NCI-H748 treated with DMSO at 0.1 percent for 48 hours (cell line): ENCODE measurements at places on chromosomes 1 and 21.
A peak's percentile ranks its signal among the peaks of the same experiment; 100 is the strongest.

- no peak for DNase-seq
Measured at GRCh38 chr1:80533775-80534334, 1266.9 kb upstream of the ADGRL2 start.

DNA sequence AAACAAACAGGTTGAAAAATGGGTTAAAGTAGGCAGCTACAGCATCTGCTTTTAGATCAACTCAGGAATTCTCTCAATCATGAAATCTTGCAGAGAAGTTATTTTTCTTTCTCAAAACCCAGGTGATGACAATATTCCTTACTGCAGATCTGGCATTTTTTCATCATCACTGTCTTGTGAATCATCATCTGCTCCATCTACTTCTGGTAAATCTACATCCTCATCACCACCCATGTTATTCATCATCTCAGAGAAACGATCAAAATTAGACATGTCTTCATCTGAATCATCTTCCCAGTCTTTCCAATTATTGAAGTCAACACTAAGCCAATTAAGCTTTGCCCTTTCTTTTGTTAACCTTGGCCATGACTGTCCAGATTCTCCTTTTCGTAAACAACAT is 21.8 kb downstream of the GBP2 start:
- DNase-seq, result no peak

DNA sequence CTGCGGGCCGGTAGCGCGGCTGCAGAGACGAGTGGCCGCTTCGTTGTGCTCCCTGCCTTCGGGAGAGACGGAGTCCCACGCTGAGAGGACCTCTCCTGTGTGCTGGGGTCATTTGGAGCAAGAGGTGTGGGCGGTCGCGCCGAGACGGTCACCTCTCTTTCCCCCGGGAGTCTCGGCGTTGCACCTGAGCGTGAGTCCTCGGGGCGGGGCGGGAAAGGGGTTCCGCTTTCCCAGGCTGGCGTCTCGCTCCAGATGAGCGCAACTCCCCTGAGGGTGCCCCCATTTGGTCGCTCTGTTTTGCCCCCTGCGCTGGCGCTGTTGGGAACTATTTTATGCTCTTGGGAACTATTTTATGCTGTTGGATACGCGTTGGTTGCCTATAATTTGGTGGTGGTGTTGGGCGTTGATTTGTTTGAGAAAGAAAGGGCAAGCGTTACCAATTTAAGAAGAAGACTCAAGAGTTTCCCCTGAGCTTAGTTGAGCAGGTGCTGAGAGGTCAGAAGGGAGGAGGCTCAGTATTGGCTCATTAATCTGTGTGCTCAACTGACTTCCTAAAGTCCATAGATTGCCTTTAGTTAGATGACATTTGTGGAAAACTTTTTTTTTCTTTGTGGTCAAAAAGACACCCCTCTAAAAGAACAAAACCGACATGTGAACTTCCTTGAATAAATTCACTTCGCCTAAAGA is 683 bp downstream of the LRRC8B start:
- peak; percentile 62 for DNase-seq

GRCh38 chr1:20847611-20848080 is 60.5 kb upstream of the HP1BP3 start:
- no peak for DNase-seq

- no peak for DNase-seq
Measured at GRCh38 chr1:79617777-79618176, 611.2 kb upstream of the ADGRL4 start.

DNA sequence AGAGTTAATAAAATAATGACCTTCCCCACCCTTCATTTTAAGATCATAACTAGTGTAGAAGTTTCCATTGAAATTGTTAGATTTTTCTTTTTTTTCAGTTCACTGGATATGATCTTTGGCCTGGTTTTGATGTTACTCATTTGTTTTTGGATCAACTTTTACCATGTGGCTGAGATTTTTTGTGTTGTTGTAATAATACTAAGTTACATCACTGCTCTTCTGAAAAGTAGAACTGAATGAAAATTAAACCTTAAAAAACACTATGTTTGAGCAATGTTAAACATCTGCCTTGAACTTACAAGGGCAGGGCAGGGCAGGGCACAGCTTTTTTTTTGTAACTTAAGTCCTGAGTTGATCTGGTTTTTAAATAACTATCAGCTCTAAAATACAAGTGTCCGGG is 204.8 kb upstream of the ADAMTS5 start:
- no peak for DNase-seq

GRCh38 chr1:4716406-4716805 is 62.0 kb downstream of the AJAP1 start:
- no peak for DNase-seq
